ENCODE measurements at places on chromosomes 13 and 19. TPM values are rescaled to one million over a fixed set of nuclear protein-coding genes. Genes with fewer than 3 reads are reported as not detected.

ZNF44 gene
- total RNA-seq: 18.9 TPM

ZNF729 gene
- 0.11 TPM for total RNA-seq

GRCh38 chr13:30585748-30586262 lies 31.9 kb upstream of the USPL1 start:
- no peak for DNase-seq

GRCh38 chr13:105442949-105443699 lies 1092.3 kb downstream of the EFNB2 start:
- DNase-seq: peak; percentile 11

GRCh38 chr13:50512474-50513299 lies 330.8 kb downstream of the DLEU7 start:
- no peak for DNase-seq

DNA sequence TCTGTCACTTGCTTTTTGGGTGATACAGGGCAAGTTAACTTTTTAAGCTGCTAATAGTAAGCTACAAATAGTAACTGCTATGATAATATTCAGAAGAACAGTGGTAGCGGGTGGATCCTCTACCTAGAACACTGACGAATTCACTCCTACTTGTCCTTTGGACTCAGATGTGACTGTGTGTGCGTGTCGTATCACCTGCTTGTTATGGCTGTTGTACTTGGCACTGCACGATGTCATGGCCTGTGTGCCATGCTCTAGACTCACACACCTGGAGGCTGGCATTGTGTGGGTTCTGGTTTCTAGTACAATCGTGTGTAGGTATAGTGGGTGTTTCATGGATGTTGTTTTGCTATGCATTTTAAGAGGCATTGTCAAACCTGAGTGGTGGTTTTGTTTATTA lies 130.8 kb downstream of the ATP8A2 start:
- no peak for DNase-seq

DNA sequence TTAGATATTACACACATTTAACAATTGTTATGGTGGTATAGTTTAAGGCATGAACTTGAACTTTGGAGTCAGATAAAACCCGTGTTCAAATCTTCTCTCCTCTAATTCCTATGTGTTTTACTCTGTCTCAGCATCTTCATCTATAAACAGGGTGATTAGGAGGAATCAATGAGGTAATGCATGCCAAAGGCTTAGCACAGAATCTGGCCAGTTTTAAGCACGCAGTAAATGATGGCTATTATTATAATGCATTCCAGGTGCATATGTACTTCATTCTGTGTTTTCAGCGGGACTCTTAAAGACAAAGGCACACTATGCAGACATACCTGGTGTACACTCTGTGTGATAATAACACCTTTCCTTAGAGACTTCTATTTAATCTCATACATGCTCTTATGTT lies 88.0 kb upstream of the FRY start:
- no peak for DNase-seq

- no peak for DNase-seq
Observed at GRCh38 chr13:45195421-45195820, 5.4 kb downstream of the KCTD4 start.

GRCh38 chr13:113126265-113127150 lies 3.9 kb downstream of the F10 start:
- DNase-seq: no peak

GRCh38 chr13:105732806-105733529 lies 802.5 kb downstream of the EFNB2 start:
- DNase-seq: no peak

- no peak for DNase-seq
Observed at GRCh38 chr13:35598790-35599369, 122.4 kb upstream of the MAB21L1 start.
